ENCODE measurements at places on chromosomes 12 and 14.

GRCh38 chr12:7642876-7643309 is 22.8 kb downstream of the APOBEC1 start:
- no peak for DNase-seq

GRCh38 chr12:48183091-48183875 is at the start of gene CCDC184:
CCDC184 (plus strand) TSS chr12:48183644; CDS start chr12:48184123, 479 bp downstream.
- DNase-seq: peak; percentile 84

- DNase-seq: no peak
These were observed 23.1 kb upstream of the STRAP start for GRCh38 chr12:15859116-15859515.

DNA sequence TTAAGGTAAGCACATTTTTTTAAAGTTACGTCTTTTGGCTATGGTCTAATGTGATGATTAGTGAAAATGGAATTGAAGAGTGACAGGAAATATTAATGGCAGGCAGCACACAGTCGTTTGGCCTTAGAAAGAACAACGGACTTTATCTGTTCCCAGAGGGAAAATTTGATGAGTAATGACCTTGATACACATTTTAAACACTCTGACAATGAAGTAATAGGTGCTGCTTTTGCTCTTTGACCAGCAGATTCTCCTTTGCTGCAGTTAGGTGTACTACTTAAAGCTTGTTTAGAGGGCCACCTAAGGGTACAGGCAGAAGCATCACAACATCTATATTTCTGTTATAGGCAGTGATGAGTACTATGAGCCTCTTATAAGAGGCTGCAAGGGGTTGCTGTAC is 27.1 kb upstream of the RNU6-8 start:
- no peak for DNase-seq

DNA sequence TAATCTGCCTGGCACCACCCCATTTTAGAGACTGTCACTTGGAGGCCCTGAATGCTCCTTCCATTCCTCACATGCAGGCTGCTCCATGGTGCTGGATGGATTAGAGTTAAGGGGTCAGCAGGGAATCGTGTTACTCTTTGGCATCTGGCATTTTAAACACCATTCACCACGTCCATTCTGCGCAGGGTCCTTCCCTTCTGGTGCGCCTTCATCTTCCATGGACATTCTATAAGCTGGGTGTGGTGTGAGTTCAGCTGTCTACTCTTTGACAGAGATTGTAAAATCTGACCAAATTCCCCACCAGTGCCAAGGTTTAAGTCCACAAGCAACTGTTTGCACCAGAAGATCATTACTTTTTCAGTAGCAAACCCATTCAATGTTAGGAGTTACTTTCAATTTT is 47.8 kb downstream of the GIT2 start:
- DNase-seq: no peak

DNA sequence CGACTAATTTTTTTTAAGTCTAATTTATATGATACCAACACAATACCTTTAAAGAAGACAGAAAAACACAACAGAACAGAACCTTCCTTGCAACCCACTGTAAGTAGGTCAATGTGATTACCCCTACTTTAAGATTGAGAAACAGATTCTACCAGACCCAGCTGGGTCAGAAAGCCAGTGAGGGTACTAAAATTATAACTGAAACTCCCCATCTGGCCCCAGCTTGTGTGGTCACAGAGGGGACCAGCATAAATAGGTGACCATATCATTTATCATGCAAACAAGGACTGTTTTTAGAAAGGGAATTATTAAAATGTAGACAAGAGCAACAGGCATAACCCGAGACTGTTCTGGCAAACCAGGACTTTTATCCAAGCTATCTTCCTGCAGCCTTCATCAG is 30.1 kb upstream of the FRMD6 start:
- DNase-seq: no peak

DNA sequence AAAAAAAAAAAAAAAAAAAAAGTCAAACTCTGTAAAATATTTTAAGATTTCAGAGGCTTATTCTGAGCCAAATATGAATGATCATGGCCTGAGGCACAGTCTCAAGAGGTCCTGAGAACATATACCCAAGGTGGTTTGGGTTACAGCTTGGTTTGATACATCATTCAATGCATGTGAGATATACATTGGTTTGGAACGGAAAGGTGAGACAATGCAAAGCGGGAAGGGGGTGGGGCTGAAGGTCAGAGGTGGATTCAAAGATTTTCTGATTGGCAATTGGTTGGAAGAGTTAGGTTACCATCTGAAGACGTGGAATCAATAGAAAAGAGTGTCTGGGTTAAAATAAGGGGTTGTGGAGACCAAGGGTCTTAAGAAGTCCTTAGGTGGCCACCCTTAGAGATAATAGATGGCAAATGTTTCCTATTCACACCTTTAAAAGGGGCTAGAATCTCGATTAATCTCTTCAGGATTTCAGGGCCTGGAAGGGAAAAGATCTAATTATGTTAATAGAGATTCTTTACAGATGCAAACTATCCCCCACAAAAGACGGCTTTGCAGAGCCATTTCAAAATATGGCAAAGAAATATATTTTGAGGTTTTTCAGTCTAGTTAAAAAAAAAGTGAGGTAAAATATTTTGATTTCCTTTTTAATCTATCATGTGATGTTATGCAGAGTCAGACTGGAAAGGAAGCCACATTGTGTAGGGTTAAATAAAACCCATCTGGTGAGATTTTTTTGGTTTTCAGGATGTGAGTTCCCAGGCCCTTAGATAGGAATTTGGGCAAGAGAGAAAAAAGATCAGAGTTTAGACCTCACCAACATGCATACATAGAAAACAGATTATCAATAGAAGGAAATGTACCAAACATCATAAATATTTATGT is 173.8 kb upstream of the CNOT2 start:
- DNase-seq: no peak

DNA sequence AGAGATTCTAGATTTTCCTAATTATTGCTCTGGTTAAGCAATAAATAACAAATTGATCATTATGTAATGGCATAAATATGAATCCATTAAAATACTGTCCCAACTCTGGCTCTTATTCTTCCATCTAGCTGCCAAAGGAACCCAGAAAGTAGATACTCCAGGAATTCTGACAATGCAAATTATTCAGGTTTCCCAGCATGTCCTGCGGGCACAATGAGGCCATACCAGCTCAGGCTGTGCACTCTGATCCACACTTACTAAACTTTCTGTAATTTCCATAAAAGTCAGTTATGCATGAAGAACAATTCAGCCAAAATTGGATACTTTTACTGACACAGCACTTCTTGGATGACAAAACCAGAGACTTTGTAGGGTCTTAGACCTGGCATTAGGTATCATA is 576.3 kb downstream of the KCNH5 start:
- no peak for DNase-seq

DNA sequence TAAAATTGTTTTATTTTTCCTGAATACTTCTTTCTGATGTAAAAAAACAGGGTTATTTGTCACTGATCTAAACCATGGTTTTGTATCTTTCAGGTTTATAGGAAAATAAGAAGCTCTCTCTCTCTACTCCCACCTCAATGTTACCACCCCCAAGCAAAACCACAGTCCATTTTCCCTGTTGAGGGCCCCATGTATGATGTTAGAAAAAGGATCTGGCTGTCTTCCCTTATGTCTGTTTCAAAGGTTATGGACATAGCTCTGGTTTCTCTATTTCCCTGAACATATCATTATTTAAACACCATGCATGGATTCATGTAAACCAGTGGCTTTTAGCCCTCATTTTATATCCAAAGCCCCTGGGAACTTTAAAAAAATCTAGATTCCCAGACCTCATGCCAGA is 649.0 kb upstream of the TBX3 start:
- DNase-seq: no peak

GRCh38 chr12:3107954-3108353 is 30.8 kb downstream of the TSPAN9 start:
- no peak for DNase-seq

DNA sequence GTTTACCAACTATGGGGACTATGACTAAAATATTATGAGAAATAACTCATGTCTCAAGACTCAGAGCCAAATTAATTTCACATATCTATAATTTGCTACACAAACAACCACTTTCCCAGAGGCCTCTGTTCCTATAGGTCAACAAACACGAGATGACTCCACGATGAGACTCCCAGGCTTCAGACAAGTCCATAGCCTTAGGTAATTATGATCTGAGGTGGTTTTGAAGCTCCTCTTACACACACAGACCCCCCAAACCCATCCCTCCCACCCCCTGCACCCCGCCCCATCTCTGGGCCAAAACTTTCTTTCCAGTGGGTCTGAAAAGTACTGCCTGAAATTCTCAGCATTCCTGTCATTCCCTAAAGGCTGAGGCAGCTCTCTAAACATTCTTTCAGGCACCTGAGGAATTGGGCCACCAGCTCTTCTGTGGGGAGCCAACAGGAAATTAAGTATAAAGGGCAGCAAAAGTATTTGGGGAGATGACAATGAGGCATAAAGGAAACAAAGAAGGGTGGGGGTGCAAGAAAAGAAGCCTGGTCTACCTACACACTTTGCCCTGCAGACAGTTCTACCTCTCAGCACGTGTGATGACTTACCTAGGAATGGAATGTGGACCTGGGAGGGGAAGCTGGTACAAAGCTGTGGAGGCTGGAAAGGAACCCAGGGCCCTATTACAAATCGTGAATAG is 143.6 kb downstream of the PAWR start:
- no peak for DNase-seq

DNA sequence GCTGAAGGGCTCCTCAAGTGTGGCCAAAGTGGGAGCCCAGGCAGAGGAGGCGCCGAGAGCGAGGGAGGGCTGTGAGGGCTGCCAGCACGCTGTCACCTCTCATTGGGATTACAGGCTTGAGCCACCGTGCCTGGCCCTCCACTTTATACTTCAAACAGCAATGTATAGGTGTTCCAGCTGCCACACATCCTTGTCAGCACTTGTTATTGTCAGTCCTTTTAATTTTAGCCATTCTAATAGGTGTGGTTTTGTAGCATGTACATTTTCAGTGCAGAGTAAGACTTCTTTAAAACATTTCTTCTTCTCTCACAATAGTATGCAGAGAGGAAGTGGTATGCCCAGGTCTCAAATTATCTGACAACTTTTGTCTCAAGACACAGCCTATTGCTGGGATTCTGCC is 27.5 kb upstream of the HNF1A start:
- DNase-seq: no peak

DNA sequence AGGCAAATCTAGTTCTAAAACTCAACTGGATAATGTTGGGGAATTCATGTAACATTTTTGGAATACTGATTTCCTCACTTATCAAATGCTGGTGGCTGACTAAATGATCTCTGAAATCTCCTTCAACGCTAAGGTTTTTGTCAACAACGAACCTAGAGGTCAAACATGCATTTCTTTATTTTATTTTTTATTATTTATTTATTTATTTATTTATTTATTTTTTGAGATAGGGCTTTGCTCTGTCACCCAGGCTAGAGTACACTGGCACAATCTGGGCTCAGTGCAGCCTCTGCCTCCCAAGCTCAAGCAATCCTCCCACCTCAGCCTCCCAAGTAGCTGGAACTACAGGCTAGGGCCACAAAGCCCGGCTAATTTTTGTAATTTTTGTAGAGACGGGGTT is 64.5 kb downstream of the DUSP16 start:
- DNase-seq: no peak

DNA sequence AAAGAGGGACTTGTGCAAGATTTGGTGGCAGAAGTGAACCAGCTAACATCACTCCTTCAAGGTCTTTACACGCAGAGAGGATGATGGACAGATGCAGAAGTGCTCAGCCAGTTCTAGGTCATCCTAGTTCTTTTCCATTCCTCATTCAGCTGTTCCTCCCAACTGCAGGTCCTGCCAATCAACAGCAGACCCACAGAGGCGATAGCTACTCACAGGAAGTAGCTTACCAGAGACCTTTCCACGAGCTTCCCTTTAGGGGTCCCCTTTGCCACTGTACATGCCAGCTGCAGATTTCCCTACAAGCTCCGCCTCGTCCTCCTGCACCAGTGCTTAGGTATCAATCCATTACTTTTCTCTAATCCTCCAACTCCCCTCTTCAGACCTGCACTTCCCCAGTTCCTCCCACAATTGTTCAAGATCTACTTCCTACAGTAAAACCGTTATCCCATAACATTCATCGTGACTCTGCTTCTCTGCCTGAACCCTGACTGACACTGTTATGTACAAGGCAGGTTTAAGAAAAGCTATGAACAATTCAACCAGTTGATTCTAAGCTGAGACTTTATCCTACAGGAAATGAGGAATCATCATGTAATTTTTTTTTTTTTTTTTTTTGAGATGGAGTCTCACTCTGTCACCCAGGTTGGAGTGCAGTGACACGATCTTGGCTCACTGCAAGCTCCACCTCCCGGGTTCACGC is 22.5 kb downstream of the RECQL start:
- no peak for DNase-seq

- DNase-seq: no peak
These were observed 71.1 kb upstream of the ZDHHC17 start for GRCh38 chr12:76692846-76693245.

DNA sequence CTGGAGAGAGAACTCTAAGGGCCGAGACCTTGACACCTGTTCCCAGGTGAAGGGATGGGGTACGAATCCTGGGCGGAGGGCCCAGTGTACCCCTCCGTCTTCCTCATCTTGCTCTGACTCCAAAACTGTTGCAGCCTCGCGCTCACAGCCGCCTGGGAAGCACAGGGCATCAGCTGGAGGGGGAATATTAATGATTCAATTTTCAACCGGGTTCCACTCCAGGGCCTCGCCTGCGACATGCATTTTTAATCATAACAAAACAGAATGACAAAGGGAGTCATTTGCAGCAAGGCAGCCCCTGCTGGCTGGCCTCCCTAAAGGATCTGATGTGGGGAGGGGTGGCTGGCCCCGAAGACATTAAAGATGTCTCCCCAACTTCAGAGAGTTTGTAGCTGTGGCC is 41.6 kb upstream of the ESRRB start:
- DNase-seq: no peak

- no peak for DNase-seq
These were observed 37.7 kb downstream of the ADAM21 start for GRCh38 chr14:70489579-70490200.

DNA sequence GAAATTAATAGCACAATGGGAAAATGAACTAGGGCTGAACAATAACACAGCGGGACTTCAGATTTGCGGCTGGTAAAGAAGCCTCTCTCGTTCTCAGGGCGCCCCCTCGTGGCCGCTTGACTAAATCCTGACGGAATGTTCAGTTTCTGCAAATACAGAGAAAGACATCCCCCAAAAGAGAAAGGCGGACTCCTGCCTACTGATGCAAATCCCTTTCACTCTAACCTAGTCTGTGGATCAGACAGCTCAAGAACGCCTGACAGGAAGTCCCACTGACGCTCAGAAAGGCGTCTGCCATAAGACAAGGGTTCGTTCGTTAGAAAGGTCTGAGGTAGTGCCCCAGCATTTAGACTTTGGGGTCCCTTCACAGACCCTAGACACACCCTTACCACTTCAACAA is 2.5 kb downstream of the NUAK1 start:
- peak; percentile 65 for DNase-seq

GRCh38 chr12:104064842-104065427 is 604 bp downstream of the HCFC2 start:
- DNase-seq: no peak

- no peak for DNase-seq
These were observed 21.0 kb downstream of the ALX1 start for GRCh38 chr12:85301051-85301450.
